ENCODE measurements at places on chromosomes 4 and X.

DNA sequence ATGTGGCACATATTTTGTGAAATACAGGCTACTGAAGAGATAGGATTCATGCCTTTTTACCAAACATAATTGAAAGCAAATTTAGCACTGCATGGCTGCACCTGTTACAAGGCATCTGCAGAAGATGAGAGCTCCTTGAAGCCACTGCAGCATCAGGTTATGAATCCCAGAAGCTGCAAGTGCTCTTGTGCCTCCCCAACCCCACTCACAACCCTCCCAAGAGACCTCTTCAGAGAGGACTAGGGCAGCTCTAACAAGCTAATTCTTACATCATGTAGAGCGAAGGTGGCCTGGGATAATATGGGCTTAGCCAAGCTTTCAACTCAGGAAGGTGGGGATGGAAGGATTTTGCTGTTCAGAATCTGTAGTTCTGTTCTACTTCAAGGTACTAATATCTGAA is 27.2 kb downstream of the MFAP3L start:
- DNase-seq = no peak

DNA sequence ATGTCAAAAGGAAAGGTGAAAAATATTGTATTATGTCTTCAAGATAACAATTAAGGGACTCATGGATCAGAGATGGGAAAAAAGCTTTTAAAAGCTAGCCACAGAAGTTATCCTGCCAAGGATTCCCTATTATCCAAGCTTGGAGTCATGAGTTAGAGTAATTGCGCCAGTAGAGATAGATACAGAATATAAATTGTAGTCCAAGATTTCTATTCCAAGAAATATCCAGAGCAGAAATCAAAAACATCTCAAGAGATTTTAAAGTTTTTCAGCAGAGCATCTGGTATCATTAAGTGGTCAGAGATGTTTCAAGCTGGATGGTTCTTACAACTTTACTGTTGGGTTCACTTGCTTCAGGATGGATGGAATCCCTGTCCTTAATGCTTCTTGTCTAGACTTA is 186.7 kb downstream of the PCDH18 start:
- DNase-seq = no peak

- DNase-seq = no peak
Observed at GRCh38 chr4:163200727-163201349, 34.1 kb upstream of the NAF1 start.

DNA sequence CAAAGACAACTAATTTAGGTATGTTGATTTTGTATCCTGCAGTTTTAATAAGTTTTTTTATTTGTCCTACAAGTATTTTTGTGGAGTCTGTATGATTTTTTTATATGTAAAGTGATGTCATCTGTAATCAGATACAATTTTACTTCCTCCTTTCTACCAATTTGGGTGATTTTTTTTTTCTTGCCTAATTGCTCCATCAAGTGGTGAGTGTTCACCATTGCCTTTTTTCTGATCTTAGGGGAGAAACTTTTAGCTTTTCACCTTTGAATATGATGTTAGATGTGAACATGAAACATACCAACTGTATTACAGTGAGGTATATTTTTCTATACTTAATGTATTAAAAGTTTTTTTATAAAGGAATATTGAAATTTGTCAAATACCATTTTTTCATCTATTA is 362.3 kb downstream of the PABPC4L start:
- no peak for DNase-seq

DNA sequence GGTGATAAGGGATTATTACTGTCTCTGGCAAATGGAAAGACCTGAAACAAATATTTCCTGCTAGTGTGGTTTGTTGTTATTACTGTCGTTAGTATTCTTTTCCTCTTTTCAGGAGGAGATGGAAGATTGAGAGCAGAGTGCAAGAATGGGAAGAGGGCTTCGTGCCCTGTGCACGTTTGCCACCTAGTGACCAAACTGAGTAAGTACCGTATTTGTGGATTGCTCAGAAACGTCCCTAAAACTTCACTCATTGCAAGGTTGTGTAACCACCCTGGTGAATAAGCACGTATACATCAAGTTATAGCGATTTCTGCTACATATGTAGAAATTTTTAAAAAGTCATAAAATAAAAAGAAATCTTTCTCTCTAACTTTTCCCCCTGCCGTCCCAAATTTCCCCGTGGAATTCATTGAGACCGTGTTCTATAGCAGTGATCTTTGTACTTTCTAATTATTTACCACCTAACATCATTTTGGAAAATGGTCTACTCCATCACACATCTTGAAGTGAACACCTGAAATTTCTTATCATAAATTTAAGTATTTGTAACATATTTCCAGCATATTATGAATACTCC is 24.3 kb downstream of the LINC00632 start:
- DNase-seq = no peak

- DNase-seq = no peak
Observed at GRCh38 chrX:40155589-40156469, 58.1 kb upstream of the BCOR start.
